ENCODE measurements at places on chromosomes 5 and 9. TPM values are rescaled to one million over a fixed set of nuclear protein-coding genes. Genes with fewer than 3 reads are reported as not detected.

GRCh38 chr9:17970277-17970676 is 391.4 kb downstream of the SH3GL2 start:
- no peak for DNase-seq

GRCh38 chr5:91006713-91007112 is 376.4 kb downstream of the ARRDC3 start:
- DNase-seq: no peak

DNA sequence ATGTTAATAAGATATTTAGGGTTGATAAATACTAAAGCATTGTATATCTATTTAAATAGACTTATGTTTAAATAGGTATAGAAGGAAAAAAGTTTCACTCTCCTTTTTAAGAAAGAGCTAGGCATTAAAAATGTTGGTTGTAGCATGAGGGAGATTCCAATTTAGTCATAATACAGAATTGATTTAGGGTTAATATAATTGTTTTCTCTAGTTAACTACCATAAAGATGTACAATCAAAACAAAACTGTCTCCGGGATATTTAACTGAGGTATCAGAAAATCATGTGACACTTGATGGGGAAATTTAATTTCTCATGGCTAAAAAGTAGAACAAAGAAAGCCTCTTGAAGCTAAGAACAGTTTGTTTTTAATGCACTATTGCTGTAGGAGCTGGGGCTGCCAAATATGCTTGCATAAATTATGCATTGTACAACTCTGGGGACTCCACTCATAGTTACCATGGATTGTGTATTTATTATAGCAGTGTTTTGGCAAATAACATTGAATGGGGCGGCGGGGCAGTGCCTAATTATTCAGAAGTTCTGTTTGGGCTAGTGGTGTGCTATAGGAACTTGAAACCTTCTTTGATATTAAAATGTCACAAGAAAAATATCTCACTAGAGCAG is 44.2 kb downstream of the SMC2 start:
- DNase-seq: no peak

Gene JAKMIP2
- total RNA-seq: 33.2 TPM
